ENCODE measurements at places on chromosomes 2 and 18. TPM values are rescaled to one million over a fixed set of nuclear protein-coding genes. Genes with fewer than 3 reads are reported as not detected.

The POTEI gene
- not detected for total RNA-seq

The NAPG gene
- 82.0 TPM for total RNA-seq

The KCNJ13 gene
- total RNA-seq, result under 0.01 TPM

The MAB21L4 gene
- total RNA-seq, result not detected

The HOXD1 gene
- total RNA-seq, result not detected

Data from articular chondrocyte of knee joint (primary cell).